ENCODE measurements at places on chromosomes 12 and 14.
A peak's percentile ranks its signal among the peaks of the same experiment; 100 is the strongest.

GRCh38 chr12:104182144-104182543 is 33.4 kb upstream of the TXNRD1 start:
- no peak for DNase-seq

DNA sequence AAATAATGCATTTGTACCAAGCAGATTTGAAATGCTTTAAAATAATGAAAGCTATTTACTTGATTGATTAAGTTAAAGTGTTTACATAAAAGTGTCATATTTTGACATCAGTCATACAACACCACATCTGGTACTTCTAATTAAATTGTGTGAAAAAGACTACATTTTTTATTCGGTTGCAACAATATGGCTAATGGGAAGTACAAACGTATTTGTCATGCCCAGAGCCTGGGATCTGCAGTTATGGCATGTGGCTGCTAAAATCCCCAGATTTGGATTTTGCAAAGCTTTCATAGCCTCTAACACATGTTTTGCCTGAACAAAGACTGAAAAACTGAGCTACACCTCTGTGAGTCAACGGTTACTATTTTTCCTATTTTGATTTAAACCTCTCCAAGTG is 66.6 kb downstream of the LLPH start:
- DNase-seq = no peak

DNA sequence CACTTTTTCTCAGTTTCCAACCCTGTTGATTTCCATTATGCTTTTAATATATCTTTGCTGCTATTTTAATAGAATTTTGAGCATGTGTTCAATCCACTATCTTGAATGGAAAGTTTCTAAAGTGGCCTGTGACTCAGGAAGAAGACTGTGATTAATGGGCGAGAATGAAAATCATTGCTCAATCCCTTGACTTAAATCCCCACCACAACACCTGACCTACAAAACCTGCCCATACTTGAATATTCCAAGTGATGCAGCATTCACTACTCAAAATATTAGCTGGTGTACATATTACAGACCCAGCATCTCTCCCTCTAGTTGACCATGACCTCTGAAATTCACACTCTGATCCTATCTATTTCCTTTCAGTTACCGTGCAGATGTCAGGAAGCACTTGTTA is 1.3 kb upstream of the OAS3 start:
- DNase-seq = no peak

DNA sequence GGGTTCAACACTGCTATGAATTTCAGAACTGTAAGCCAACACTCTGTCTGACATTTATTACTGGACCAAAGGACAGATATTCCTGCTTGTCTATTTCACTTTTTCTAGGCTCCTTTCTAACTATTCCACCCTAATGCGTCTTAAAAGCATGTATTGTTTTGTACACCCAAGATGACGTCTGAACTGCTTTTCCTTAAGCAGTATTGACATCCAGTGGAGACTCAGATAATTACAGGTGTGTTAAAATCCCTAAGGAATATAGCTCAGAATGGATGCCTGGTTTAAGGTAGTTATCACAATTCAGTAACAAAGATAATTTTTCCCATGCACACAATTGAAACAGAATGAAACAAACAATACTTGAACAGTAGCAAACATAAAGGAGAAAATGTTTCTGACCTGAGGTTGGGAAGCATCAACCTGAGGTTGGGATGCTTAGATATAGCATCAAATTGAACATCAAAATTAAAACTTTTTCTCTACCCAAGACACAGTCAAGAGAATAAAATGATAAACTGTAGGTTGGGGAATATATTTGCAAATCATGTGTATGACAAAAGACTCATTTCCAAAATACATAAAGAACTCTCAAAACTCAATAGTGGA is 93.7 kb upstream of the PTPRR start:
- DNase-seq = peak; percentile 62

GRCh38 chr12:87376722-87377121 is 652.5 kb downstream of the C12orf50 start:
- no peak for DNase-seq

All from HT-29 (cell line).